ENCODE measurements at places on chromosomes 1 and 21.
A peak's percentile ranks its signal among the peaks of the same experiment; 100 is the strongest.

- DNase-seq = no peak
Measured at GRCh38 chr1:151760597-151761385, 2.5 kb downstream of the MRPL9 start.

- DNase-seq = peak; percentile 55
Measured at GRCh38 chr1:245153081-245153551, 1.7 kb upstream of the KIF26B start.

GRCh38 chr21:29943885-29944284 lies 4.1 kb upstream of the GRIK1 start:
- DNase-seq = no peak

- peak; percentile 69 for DNase-seq
Measured at GRCh38 chr1:21324368-21325141, 34.3 kb upstream of the ECE1 start.

- no peak for DNase-seq
Measured at GRCh38 chr1:59692591-59692990, 122.2 kb upstream of the HOOK1 start.

- DNase-seq = peak; percentile 73
Measured at GRCh38 chr1:40849801-40850592, 12.2 kb downstream of the CITED4 start.

DNA sequence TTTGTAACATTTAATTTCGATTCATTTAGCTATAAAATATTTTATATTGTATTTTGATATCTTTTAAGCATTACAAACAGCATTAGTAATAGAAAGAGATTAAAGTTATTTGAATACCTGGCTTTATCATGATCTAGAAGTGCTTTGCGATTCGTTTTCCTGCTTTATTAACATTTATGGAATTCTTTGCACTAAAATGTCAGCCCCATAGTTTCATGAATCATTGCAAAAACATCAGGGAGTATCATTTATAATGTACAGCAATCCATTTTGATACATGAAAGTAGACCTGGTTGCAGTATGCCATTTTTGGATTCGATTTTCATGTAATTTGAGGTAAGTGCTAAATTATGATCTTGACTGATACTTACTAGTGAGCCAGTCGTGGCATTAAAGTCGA lies 108.0 kb upstream of the DPYD start:
- no peak for DNase-seq

- no peak for DNase-seq
Measured at GRCh38 chr1:46194641-46195193, 3.5 kb downstream of the POMGNT1 start.

DNA sequence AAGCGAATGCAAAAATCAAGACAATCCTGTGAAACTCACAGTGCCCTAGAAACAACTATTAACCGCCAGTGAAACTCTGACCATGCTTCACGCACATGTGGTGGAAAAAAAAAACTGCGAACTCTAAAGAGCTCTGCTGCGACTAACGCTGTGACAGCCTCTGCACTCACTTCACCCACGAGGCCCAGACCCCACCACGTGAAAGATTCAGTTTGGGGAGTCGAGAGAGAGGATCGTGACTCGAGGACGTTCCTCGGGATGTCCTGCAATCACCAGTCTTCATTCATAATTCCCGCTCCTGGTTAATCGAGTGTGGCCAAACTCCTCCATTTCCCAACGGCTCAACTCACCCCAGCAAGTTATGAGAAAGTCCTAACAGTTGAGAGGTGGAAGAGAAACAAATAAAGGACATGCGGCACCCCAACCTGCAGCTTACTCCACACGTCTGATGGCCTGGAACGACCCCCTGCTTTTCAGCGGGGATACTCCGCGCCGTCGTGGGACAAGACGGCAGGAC lies 1.1 kb downstream of the SERBP1 start:
- DNase-seq = peak; percentile 56

GRCh38 chr1:212217633-212218032 lies 67.6 kb upstream of the PPP2R5A start:
- no peak for DNase-seq

- DNase-seq = no peak
Measured at GRCh38 chr21:39346671-39347331, 2.1 kb downstream of the HMGN1 start.

GRCh38 chr21:31778546-31778945 lies 46.6 kb upstream of the SCAF4 start:
- no peak for DNase-seq

GRCh38 chr1:212062832-212063438 lies 27.4 kb downstream of the DTL start:
- no peak for DNase-seq

DNA sequence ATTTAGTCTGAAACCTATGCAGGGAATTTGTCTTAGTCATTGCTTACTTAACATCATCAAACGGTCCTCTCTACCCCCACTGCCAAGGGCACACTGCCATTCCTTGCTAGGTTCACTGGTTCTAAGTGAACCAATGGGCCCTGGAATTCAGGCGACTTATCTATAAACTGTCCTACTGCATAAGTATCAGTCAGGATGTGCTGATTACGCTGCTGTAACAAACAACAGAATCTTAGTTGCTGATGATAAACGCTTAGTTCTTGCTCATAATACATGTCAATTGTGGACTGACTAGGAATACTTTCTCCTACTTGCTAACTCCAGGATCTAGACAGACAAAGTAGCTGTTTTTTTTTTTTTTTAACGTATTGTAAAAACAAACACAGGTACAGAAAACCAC lies 136.1 kb downstream of the PRDM2 start:
- no peak for DNase-seq

GRCh38 chr1:1109743-1110142 lies 6.1 kb downstream of the C1orf159 start:
- no peak for DNase-seq

GRCh38 chr1:26287033-26287711 lies 7.3 kb downstream of the SH3BGRL3 start:
- no peak for DNase-seq

DNA sequence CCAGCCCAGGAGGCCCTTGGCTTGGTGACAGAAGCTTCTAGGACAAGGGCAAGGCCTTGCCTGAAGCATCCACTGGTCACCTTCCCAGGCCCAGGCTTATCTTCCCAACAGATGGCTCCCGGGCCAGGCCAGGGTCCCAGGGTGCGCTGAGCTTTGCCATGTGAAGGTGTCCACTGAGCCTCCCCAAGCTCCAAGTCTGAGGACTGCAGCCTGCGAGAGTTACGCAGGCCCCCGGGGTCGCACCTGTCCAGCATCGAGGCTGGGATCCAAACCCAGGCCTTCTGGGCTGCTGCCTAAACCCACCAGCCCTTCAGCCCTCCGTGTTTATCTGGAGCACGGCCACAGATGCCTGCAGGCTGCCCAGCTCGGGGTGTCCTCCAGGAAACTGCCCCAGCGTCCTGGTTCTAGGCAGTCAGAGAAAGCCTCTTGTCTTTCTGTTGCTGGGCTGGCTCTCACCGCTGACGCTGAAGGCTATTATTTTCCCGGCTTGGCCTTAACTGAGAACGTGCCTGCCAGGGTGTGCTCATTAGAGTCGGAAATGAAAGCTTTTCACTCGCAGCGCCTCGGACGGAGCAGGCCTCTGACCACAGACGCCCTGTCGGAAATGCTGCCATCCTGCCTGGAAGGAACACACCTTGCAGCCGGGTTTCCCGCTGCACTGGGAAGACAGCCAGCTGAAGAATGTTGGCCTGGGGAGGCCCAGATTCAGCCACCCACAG lies 71.4 kb downstream of the MEGF6 start:
- DNase-seq = no peak

- DNase-seq = peak; percentile 65
Measured at GRCh38 chr1:180178511-180179161, 24.0 kb downstream of the QSOX1 start.

DNA sequence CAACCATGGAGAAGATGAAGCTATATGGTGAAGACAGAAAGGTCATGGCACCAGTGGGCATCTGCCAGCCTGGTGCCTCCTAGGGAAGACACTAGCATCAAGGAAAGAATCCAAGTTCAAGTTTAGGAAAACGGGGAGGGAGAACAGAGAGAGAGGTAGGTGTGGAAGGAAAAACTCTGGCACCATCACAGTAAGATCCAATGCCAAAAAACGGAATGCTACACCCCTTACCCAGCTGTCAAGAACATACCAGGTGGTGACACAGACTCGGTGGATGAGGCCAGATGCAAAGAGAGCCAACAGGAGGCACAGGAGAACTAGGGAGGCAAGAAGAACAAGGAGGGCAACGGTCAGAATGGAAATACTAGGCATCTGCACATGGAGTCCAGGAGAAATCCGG lies 3.6 kb downstream of the KRTCAP2 start:
- DNase-seq = no peak

DNA sequence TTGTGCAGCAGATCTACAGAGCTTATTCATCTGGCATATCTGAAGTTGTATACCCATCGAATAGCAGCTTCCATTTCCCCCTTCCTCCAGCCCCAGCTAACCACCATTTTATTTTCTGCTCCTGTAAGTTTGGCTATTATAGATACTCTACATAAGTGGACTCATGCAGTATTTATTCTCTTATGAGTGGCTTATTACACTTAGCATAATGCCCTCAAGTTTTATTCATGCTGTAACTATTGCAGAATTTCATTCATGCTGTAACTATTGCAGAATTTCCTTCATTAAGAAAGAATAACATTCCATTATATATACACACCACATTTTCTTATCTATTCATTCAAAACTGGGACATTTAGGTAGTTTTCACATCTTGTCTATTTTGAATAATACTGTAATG lies 30.5 kb upstream of the IFI16 start:
- no peak for DNase-seq

GRCh38 chr1:47351305-47351704 lies 17.7 kb downstream of the CMPK1 start:
- no peak for DNase-seq

DNA sequence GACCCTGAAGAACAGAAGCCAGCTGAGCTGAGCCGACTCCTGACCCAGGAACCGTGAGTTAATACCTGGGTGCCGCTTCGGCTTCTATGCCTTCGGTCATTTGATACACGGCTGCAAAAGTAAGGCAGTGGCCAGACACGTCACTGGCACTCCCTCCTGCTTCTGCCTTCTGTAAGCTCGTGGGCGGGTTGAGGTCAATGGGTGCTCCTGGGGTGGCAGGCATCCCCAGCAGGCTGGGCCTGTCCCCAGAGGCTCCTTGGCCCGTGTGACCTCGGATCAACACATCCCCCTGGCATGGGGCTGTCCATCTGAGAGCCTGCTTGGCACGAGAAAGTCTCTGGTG lies 35.7 kb upstream of the COL6A1 start:
- DNase-seq = no peak

GRCh38 chr1:248243204-248243603 lies 12.0 kb downstream of the OR2M4 start:
- no peak for DNase-seq

DNA sequence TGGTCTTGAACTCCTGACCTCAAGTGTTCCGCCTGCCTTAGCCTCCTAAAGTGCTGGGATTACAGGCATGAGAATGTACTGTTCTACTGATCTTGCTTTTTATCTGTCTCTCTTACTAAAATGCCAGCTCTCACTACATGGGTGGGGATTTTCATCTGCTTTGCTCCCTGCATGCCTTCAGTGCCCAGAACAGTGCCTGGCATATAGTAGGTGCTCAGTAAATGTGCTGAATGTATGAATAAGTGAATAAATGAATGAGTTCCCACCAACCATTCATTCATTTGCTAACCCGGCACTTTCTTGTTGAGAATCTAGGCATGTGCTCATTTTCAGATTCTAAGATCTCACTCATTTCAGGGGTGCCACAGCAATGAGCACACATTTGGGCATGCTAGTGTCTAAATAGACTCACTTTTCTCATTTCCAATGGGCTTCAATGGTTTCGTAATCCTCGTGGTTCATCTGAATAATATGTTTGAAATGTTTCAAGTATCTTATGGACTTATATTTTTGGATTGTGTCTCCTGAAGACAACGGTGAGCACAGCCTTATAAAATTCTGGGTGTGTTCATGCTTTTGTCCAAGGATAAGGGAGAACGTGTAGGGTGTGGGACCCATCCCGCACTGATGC lies 7.6 kb downstream of the DHRS3 start:
- no peak for DNase-seq

GRCh38 chr1:8586438-8586837 lies 231.0 kb downstream of the RERE start:
- no peak for DNase-seq

DNA sequence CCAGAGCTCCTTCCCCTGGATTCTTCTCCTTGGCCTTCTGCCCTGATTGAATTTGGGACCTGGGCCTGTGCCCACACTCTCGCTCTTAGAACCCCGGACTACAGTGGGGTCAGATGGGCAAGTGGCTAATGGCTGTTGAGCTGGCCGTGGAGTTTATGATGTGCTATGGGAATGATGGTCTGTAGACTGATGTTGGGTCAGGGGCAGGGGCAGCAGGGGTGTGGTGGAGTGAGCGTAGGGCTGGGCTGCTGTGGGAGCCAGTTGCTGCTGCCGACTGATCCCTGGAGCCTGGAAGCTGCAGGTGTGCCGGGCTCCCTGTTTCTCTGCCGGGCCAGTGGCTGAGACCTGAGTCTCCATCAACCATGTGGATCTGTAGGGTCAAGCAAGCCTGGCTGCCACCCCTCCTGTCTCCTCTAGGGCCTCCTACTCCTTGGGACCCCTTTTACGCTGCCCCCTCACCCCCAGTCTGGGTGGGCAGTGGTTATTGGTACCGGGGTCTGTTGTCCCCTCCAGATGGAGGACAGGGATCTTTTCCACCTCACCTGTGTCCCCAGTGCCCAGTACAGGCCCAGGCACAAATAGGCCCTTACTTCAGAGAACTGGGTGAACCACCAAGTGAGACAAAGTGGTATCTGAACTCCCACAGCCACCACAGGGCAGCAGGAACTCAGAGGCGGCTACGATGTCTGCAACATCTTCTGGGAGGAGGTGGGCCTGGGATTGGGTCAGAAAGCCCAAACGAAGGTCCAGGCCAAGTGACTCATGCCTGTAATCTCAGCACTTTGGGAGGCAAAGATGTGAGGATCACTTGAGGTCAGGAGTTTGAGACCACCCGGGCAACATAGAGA lies 5.1 kb downstream of the PODN start:
- no peak for DNase-seq

- peak; percentile 78 for DNase-seq
Measured at GRCh38 chr1:205227584-205228013, at the start of gene TMCC2. Gene TMCC2 (plus strand): TSS chr1:205227946. CDS start chr1:205228565, 619 bp downstream.

DNA sequence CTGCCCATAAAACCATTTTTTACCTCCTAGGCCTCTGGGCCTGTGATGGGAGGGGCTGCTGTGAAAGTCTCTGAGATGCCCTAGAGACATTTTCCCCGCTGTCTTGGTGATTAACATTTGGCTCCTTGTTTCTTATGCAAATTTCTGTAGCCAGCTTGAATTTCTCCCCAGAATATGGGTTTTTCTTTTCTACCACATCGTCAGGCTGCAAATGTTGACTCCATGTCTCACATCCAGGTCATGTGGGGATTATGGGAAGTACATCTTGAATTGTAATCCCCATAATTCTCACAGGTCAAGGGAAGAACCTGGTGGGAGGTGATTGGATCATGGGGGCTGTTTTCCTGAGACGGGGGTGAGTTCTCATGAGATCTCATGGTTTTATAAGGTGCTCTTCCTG lies 603.2 kb downstream of the SMYD3 start:
- no peak for DNase-seq

DNA sequence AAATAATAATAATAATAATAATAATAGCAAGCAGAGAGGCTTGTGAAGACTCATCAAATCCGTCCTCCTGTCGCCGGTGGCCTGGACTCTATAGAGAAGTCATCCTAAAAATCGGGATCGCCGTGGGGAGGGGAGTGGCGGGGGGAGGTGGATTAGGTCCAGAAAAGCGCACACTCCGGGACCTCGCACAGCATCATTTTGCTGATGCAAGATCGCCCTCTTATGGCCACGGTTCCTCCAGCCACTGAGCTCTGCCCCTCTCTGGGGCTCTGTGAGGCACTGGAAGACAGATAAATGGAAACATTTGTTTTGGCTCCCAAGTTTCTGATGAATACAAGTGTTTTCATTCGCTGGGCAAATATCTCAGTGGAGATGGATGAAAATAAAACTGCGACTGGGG lies 612.0 kb downstream of the MATN1 start:
- DNase-seq = no peak

Data from stimulated activated CD4-positive, alpha-beta T cell treated with anti-CD3 and anti-CD28 coated beads, Interleukin-12 subunit alpha, Interleukin-12 subunit beta, amount 100 ng/mL, for 4 hours (primary cell).